ENCODE measurements at places on chromosomes 1 and 21.

GRCh38 chr1:182666706-182667105, 17.7 kb downstream of the RGS8 start:
- DNase-seq, result no peak

GRCh38 chr21:37759777-37760176, 156.5 kb downstream of the KCNJ6 start:
- no peak for DNase-seq

- no peak for DNase-seq
Measured at GRCh38 chr1:6530504-6531160, 23.7 kb downstream of the NOL9 start.

DNA sequence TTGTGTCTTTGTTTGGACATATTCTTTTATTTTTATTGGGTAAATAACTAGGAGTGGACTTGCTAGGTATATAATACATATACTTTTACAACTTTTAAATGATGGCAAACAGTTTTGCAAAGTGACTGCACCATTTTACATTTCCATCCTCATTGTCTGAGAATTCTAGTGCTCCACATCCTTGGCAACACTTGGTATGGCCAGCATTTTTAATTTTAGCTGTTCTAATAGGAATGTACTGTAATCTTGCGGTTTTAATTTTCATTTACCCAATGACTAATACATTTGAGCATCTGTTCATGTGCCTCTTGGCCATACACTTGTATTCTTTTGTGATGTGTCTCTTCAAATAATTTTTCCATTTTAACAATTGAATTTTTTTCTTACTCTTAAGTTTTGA, 37.0 kb upstream of the ATP6V1G3 start:
- no peak for DNase-seq

Measured in CMK (cell line).